ENCODE measurements at places on chromosomes 7 and 10.

GRCh38 chr10:62511238-62511637 is 137.1 kb downstream of the ZNF365 start:
- no peak for DNase-seq

GRCh38 chr7:27163288-27164044 is 1.9 kb downstream of the HOXA9 start:
- peak; percentile 13 for DNase-seq

GRCh38 chr10:97256356-97256755 is 36.1 kb downstream of the ARHGAP19 start:
- DNase-seq, result no peak

DNA sequence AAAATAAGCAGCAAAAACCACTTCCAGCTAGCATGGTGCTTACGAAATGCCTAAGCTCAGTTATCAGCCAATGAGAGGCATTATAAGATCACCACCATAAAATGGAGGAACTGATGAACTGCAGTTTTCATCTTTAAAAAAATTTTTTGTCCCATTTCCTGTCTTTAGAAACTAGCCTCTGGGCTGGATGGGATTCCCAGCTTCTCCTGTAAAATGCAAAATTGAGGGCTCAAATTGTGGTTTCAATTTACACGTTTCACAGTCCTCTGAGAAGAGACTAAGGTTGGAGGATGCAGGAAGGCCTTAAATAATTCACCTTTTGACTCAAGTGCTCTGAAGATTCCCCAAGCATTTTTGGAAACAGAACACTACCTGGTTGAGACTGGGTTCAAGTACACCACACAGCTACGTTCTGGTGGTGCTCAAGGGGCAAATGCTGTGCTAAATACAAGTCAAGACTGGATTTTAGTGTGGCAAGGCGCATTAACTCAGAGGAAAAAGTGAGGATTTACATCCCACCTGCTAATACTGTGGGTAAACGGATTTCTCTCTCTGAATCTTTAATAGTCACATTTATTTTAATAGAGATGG is 951 bp downstream of the ZNF25 start:
- no peak for DNase-seq

DNA sequence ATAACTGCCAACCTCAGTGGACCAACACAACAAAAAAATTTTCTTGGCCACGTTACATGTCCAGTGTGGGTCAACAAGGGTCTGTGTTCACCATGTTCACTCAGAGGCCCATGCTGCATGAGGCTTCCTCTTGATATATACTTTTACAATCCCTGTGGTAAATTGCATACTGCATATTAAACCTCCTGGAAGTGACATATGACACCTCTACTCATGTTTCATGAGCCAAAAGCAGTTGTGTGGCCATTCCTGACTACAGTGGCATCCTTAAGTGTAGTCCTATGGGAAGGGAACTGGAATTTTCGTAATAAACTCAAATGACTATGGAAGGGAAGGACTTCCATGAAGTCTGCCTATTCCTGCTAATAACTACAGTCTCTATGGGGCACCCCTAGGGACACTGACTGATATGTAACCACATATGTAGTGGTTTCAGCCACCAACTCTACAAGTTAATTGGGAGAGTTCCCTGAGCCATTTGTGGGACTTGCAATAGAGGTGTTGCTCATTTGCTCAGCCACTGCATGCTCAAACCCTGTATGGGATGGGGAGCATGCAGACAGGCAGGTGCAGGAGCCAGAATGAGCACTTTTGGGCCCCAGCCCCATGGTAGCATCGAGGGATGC is 9.7 kb downstream of the DYNC1I1 start:
- DNase-seq, result no peak

GRCh38 chr7:22577470-22578001 is 77.5 kb upstream of the STEAP1B start:
- no peak for DNase-seq

DNA sequence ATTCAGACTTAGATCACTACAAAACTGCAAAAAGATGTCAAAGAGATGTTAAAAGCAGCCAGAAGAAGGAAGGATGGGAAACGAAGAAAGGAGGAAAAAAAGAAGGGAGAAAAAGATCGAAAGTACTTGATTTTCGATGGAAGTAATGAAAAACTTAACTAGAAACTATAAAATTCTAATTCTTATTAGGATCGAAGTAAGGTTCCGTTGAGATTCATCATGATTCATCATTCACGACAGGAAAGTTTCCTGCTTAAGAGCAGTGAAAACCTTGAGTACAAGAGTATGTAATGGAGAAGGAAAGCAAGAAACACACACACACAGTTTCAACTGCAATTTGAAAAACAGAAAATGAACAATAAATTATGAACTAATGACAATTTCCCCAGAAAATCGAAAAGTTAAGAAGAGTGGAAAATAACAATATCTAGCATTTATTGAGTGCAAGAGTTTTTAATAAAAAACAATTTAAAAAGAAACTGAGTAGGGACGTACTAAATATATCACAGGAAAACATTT is 1.1 kb upstream of the ING3 start:
- no peak for DNase-seq

DNA sequence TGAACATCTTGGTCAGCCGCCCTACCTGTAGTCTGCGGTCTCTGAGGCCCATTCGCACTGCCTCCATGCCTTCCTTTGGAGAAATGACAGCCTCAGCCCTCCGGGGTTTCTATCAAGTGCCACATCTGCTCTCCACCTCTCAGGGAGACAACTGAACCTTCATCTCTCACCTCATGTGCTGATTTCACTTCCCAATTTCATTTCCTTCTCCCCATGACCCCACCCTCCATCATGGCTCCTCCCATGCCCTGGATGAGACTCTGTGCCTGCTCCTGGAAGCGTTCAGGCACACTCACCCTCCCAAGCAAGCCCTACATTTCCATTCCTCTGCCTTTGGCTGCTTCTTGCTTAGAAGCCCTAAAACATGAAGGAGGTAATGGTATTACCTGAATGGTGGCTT is 7.8 kb upstream of the SCD start:
- DNase-seq, result no peak

DNA sequence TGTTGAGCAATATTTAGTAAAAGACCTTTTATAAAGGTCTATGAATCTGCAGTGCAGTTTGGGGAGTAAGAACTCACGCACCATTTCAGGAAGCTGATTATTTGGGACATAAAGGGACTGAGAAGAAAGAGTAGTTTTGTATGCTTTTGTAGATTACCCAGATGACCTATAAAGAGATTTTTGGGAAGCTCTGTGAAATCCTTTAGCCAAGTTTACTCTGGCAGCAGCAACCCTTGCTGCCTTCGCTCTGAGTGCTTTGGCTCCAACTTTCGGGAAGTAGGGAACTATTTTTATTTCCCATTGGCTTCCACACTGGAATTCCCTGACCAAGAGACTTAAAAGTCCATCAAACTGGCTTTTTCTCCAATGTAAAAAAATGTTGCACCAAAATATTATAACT is 1110.1 kb upstream of the PHF14 start:
- no peak for DNase-seq

DNA sequence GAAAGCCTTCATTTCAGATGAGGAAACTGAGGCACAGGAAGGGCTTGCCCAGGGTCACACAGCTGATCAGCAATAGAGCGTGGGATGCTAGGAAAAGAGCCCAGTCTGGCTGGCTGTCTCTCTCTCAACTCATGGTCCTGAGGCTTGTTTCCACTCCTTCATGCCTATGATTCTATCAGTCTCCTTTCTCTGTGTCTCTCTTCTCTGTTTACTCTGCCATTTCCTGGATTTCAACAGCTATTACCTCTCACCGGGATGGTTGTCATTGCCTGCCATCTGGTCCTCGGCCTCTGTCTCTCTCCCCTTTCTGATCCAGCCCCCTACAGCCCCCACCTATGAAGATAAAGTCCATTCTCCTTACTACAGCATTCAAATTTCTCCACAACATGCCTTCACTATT is 93.3 kb upstream of the AGBL3 start:
- DNase-seq, result no peak

DNA sequence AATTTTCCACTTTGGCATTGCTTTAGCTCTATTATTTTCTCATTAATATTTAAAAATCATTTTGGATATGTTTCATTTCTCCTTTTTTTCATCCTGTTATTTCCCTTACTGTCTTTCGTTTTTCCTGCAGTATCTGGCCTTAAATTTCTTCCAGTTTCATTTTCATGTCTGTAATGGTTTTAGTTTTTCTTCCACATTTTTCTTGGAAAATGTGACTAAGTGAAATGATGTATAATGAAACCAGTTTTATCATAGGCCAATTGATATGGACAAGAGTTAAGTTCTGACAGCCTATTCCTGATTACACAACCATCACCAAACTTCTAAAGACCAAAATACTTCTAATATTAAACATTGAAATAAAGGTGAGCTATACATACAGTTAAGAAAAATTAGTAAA is 158.5 kb downstream of the LHFPL3 start:
- DNase-seq, result no peak

- no peak for DNase-seq
Observed at GRCh38 chr10:16989826-16990293, 139.8 kb downstream of the CUBN start.

DNA sequence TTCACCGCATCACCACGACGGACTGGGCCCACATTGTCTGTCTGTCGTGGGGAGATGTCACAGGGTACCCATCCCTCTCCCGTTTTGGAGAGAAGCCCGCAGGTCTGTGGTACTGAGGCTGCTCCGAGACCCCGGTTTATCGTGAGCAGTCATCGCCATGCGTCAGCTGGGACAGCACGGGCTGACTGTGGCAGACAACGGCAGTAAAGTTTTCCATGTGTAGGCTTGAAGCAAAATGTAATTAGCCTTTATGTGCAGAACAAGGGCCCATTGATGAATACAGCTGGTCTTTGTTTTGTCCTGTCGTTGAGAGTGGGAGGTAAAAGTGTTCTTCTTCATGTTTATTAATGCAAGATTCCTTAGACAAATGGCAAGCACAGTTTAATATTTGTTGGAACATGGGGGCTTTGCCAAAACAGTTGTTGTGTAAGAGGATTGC is 167.4 kb upstream of the SH2B2 start:
- DNase-seq, result no peak

DNA sequence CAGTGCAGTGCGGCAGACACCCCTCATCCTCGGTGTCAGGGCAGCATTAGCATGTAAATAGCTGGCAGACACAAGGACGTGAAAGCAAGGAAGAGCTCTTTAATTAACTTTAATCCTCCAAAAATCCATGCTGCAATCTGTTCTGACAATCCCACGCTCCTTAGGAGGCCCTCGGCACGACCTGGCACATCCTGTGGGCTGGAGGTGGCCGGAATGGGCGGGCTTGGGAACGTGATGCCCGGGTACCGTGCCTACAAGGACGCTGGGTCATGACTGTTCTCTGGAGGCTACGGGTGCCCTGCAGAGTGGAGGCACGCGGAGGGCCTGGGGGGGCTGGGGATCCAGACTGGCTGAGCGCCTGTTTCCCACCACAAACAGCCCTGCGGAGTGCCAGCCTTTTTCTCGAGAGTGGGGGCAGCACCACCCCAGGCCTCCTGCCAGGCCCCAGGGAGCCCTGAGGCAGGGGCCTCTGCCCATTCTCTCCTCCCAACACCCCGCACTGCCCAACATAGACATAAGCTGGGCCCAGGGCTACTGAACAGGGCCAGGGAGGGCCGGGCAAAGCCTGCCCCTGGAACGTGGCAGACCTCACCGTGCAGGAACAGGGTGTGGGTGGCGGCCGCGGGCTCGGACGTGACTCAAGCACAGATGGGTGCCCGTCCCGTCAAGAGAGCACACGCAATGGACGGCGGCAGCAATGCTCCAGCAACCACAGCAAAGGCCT is 189.3 kb downstream of the MAD1L1 start:
- peak; percentile 50 for DNase-seq

DNA sequence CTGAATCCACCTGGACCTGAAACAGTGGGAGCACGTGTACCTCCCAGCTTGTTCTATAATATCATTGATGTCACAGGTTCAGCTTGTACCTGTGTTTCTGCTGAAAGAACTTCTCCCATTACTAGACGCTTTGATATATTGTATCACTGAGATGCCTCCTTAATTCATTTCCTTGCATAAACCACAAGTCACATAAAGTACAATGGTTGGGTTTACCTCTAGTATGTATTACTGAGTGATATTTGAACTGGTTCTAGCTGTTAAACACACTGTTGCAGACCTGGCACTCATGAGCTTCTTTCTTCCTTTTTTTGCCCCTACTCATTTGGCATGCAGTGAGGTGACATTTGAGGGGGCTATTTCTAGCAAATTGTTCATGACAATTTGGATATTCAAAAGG is 106.6 kb upstream of the KLF14 start:
- DNase-seq, result no peak

DNA sequence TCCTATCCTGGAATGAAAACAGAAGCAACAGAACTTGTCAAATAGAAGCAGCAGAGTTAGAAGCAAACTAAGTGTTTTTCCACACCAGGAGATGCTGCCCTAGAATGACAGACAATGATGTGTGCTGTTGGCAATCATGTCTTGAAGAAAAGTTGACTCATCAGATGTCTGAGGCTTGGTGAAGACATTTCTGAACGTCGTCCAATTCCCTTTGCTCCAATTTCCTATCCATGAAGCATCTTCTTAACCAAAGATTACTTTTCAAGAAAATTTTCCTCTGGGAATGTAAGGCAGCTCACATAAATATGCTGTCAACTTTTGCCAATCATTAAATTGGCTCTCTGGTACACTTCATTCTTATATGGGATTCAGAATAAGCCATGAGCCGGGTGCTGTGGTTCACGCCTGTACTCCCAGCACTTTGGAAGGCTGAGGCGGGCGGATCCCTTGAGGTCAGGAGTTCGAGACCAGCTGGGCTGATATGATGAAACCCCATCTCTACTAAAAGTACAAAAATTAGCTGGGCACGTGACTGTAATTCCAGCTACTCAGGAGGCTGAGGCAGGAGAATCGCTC is 34.6 kb downstream of the MALSU1 start:
- DNase-seq, result no peak

DNA sequence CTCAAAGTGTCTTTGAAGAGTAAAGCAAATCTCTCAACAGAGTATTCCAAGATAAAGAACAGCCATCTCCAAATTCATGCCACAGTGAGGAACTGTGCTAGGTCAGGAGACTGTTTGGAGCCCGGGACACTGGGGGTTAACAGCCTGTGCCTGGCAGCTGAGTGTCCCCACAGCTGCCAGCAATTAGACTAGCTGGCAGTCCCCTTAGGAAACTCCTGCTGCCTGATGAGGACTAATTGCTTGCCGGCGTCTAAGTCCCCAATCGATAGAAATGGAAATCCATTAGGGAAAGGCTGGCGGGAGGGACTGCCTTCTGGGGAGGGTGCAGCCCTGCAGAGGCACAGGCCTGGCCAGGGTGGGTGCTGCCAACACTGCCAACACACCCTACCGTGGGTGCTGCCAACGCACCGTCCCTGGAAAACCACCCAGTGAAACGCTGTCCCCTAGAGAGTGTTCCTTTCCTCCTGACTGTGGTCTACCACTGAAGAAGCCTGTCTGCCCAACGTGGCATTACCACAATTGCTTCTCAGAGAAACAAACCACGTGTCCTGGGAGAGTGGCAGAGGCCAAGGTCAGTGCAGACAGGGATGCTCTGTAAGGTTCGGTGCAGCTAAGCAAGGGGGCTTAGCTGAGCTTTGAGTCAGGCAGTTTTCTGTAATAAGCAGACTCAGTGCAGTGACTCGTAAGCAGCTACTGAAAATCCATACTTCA is 60.8 kb downstream of the XRCC2 start:
- DNase-seq, result no peak

GRCh38 chr7:50580057-50580456 is 14.9 kb upstream of the DDC start:
- no peak for DNase-seq

GRCh38 chr7:82778021-82778420 is 334.4 kb upstream of the CACNA2D1 start:
- no peak for DNase-seq
